ENCODE measurements at places on chromosomes 5 and 9.

- DNase-seq, result no peak
Observed at GRCh38 chr9:107237873-107238272, 45.2 kb upstream of the RAD23B start.

DNA sequence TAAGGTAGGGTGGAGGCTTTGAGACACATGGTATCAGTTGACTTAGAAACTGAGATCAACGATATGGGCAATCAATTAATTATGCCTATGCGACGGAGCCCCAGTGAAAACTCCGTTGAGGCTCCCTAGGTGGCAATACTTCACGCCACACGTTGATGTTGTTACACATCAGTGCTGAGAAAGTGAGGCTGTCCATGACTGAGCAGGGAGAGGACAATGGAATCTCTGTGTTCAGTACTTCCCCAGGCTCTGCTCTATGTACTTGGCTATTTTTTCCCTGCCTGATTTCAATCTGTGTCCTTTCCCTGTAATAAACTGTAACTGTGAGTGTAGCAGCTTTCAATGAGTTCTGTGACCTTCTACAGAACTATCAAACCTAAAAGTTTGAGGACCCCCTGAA is 211.7 kb downstream of the SNCAIP start:
- no peak for DNase-seq

GRCh38 chr9:11755951-11756350 is 937.2 kb upstream of the TYRP1 start:
- DNase-seq, result no peak

DNA sequence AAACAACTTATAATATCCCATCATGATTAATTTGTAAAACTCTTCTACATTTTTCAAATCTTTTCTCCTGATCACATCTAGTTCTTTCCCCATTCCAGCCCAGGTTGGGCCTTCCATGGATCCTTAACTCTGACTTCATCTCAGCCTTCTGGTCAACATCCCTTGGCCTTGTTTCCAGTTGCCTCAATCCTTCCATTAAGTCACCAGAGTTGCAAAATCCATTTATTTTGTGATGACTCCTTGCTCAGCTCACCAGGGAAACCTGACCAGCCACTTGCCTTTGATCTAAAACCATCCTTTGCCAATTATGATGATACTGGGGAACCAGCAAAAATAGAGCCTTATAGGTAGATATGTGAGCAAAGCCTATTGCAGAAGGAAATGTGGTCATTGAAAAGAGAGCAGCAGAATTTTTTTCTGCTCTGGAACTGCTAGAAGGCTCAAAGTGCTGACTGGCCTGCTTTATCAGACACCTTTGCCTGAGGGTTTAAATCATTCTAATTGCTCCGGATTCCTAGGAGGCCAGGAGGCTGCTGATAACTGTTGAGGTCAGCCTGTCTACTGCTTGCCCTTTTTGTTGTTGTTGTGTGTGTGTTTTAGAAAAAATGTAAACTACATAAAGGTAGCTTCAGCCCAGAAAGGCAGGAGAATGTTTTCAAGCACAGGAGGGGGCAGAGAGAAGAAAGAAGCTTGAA is 512.2 kb upstream of the GRIA1 start:
- DNase-seq, result no peak

- no peak for DNase-seq
Observed at GRCh38 chr9:116978155-116978554, 291.1 kb downstream of the TRIM32 start.

GRCh38 chr9:95855961-95856360 is 19.5 kb upstream of the ERCC6L2 start:
- DNase-seq, result no peak

GRCh38 chr5:132444061-132444460 is 46.5 kb downstream of the IRF1 start:
- no peak for DNase-seq

- DNase-seq, result no peak
Observed at GRCh38 chr5:66565878-66566277, 30.3 kb upstream of the MAST4 start.

GRCh38 chr9:16727452-16728136 is 142.9 kb downstream of the BNC2 start:
- peak; percentile 27 for DNase-seq

- DNase-seq, result peak; percentile 70
Observed at GRCh38 chr9:137694962-137695875, 76.4 kb downstream of the EHMT1 start.

DNA sequence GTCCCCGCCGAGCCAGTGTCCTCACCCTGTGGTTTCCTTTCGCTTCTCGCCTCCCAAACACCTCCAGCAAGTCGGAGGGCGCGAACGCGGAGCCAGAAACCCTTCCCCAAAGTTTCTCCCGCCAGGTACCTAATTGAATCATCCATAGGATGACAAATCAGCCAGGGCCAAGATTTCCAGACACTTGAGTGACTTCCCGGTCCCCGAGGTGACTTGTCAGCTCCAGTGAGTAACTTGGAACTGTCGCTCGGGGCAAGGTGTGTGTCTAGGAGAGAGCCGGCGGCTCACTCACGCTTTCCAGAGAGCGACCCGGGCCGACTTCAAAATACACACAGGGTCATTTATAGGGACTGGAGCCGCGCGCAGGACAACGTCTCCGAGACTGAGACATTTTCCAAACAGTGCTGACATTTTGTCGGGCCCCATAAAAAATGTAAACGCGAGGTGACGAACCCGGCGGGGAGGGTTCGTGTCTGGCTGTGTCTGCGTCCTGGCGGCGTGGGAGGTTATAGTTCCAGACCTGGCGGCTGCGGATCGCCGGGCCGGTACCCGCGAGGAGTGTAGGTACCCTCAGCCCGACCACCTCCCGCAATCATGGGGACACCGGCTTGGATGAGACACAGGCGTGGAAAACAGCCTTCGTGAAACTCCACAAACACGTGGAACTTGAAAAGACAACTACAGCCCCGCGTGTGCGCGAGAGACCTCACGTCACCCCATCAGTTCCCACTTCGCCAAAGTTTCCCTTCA is 1.4 kb downstream of the GLIS3 start:
- peak; percentile 34 for DNase-seq

DNA sequence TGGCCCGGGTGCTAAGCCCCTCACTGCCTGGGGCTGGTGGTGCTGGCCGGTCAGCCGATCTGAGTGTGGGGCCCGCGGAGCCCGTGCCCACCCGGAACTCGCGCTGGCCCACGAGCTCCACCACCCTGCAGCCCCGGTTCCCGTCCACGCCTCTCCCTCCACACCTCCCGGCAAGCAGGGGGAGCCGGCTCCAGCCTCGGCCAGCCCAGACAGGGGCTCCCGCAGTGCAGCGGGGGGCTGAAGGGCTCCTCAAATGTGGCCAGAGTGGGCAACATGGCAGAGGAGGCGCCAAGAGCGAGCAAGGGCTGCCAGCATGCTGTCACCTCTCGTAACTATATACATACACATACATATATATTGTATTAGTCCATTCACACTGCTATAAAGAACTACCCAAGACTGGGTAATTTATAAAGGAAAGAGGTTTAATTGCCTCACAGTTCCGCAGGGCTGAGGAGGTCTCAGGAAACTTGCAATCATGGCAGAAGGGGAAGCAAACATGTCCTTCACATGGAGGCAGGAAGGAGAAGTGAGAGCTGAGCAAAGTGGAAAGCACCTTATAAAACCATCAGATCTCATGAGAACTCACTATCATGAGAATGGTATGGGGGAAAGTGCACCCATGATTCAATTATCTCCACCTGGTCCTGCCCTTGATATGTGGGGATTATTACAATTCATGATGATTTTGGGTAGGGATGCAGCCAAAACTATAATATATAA is 56.8 kb downstream of the LIX1 start:
- no peak for DNase-seq

DNA sequence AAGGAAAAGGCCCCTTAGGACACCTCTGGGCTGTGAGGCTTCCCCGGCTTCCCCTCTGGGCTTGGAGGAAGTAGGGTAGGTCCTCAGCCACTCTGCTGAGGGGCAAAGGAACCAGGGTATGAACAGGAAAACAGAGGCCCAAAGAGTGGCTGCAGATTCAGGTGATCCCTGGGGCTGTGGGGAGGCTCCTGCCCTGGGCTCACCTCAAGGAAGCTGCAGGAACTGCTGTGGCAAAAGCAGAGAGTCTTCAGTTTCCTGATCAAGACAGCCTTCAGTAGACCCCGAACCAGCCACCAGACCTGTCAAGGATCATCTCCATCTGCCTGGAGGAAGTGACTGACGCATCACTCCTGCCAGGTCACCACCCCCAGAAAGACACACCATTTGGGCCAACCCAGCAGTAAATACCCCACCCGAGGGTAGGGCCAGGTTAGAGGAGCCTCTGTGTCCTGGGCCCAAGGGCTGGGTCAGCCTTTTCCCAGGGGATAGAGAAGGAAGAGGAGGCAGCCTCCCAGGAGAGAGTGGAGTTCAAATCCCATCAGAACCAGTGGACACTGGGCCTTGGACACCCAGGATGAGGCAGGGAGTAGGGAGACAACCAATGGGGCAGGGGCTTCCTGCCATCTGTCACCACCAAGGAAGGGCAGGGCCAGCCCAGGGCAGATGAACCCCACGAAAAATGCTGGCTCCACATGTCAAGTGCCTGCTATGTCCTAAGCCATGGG is 5.8 kb upstream of the ST6GALNAC6 start:
- no peak for DNase-seq

- DNase-seq, result no peak
Observed at GRCh38 chr5:74476819-74477453, 163.6 kb downstream of the ENC1 start.

- no peak for DNase-seq
Observed at GRCh38 chr9:14004110-14004509, 309.8 kb downstream of the NFIB start.

- DNase-seq, result no peak
Observed at GRCh38 chr9:93597142-93597706, 20.8 kb downstream of the PHF2 start.

All from GM03348 (cell line).